ENCODE measurements at places on chromosomes 2 and 18. TPM values are rescaled to one million over a fixed set of nuclear protein-coding genes. Genes with fewer than 3 reads are reported as not detected.

DNA sequence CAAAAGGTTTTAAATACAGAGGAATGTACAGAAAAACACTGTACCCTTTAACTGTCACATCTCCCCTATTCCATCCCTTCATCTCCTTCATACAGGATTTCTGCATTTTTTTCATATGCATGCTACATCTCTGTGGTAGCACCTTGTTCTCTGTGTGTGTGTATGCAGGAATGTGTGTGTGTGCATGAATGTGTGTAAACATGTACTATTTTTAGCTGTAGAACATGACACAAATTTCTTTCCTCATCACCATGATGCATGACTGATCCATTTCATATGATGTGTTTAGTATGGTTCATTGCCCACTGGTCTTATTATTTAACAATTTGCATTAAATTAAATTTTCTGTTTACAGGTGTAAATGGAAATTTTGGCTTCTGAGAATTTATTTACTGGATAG, 21.5 kb upstream of the ZEB2 start:
- DNase-seq, result no peak

Gene ABCA12
- total RNA-seq, result under 0.01 TPM

DNA sequence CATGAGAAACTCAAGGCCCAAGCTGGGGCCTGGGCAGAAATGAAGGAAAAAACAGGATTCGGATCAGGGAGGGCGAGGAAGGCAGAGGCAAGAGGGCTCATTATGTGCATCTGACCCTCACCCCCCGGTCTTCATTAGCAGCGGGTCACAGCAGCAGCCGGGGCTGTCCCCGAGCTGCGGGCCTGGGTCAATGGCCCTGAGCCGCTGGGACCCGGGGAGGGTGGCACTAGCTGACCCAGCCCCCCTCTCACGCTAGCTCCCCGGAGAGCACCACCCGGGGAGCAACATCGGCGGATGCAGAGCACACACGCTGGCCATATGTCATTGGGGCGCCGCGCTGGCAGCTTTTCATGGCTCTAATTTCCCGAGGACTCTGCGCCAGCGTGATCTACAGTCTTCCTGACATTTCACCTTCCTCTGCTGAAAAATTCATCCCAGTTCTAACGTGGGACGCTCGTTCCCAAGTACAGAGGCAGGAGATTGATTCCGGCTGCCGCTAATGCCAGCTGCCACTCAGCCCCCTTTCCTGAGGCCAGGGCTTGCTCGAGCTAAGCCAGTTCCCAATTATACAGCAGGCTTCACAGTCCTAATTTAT, 63.7 kb downstream of the EIPR1 start:
- DNase-seq, result peak; percentile 64

Gene CHST9
- not detected for total RNA-seq

Gene PAX3
- not detected for total RNA-seq

DNA sequence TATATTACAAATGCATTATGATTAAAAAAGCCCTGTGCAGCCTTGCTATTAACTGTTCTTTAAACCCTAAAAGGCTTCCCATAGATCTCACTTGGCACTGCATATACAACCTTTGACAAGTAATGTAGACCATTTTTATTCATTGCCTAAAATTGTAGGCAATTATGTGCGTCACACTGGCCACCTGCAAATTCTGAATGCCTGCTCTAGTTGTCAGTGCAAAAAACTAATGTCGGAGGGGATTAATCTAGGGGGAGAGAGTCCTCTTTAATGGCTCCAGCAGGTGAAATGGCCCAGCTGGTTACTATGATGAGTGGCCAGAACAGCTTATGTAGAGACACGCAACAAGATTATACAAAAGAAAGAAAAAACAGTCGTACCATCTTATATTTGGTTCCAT, 123.2 kb downstream of the OLA1 start:
- no peak for DNase-seq

GRCh38 chr2:223043164-223043941, 8.6 kb upstream of the KCNE4 start:
- peak; percentile 49 for DNase-seq

Gene CD28
- total RNA-seq, result 0.20 TPM

DNA sequence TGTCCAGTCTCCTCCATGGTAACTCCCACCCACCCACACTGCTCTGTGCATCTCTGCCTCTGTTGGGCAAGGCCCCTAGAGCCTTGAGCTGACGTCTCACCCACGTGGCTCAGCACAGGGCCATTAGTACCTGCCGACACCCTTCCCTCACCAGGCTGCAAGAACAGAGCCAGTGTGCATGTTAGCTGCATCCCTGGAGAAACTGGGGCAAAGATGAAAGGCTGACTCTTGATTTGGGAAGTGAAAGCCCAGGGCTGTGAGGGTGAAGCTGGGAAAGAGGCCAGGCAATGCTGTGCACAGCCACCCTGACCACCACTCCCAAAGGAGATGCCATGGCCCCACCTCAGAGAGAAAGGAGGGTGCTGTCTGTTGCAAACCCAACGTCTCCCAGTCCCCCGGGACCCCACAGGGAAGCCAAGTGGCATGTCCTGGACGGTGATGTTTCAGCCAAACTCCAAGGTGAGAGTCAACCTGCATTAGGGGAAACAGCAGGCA, 20.0 kb upstream of the HPCAL1 start:
- DNase-seq, result no peak

Gene ANKRD30B
- total RNA-seq, result under 0.01 TPM

DNA sequence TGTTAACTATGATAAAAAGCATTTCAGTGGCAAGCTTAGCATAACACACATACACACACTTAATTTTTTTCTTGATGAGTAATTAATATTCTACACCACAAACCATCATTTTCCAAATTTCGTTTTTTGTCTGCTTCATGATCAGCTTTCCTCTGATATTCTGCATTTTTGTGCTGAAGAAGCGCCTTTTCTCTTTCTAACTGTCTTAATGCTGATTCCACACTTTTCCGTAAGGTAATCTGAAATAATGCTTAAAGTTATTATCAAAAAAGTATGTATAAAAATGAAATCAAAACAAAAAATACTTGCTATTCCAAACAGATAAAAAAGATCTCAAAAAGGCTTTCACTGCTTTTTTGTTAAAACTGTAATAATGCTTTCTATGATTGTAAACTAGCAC, 60.1 kb downstream of the SLC66A3 start:
- DNase-seq, result no peak

DNA sequence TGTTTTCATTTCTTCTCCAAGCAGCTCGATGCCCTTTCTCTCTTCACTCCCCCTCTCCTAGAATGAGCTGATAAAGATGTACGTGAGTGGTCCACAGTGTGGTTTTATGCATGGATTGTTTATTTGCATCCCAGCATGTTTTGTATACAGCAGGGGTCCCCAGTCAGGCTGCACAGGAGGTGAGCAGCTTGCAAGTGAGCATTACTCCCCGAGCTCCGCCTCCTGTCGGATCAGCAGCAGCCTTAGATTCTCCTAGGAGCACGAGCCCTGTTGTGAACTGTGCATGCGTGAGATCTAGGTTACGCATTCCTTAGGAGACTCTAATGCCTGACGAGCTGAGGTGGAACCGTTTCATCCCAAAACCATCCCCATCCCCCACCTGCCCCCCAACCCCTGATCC, 262.6 kb downstream of the AGAP1 start:
- no peak for DNase-seq

GRCh38 chr2:64699712-64700111, 46.0 kb upstream of the SERTAD2 start:
- no peak for DNase-seq

Gene STPG4
- total RNA-seq, result not detected

DNA sequence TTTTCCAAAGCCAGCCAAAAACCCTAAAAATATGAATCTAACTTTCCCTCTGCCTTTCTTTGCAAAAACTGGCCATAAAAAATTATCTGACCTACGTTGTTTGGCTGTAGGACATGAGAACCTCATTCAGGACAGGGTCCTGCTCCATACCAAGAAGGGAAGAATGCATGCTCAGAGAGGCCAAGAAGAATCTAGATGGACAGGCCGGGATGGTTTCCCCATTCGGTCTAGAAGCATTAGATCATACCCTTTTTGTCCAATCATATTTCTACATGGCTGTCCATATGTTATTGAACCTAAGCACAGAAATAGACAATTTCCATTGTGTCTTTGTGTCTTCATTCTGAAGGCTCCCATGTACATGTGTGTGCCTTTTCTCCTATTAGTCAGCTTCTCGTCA, 2120.4 kb upstream of the PIK3C3 start:
- DNase-seq, result no peak

DNA sequence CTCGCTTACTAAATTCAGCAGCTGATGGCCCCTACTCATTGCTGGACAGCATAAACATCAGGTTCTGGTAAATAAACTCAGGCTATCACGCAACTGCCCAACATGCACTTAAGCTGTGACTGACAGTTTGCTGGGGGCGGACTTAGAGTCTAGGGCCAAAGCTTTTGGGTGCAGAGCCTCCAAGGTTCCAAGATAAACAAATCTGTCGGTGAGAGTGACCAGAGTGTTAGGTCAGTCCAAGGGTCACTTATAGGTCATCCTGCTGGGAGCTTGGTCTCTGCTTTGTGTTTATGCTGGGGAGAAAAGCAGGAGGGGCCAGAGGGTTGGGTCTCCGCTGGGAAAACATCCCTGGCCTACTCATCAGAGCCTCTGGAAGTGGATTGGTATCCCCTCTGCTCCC, 188.6 kb upstream of the GATA6 start:
- no peak for DNase-seq

- DNase-seq, result no peak
Measured at GRCh38 chr18:2537296-2537695, 34.0 kb downstream of the METTL4 start.

GRCh38 chr2:26462511-26463243, 15.2 kb downstream of the OTOF start:
- peak; percentile 50 for DNase-seq

DNA sequence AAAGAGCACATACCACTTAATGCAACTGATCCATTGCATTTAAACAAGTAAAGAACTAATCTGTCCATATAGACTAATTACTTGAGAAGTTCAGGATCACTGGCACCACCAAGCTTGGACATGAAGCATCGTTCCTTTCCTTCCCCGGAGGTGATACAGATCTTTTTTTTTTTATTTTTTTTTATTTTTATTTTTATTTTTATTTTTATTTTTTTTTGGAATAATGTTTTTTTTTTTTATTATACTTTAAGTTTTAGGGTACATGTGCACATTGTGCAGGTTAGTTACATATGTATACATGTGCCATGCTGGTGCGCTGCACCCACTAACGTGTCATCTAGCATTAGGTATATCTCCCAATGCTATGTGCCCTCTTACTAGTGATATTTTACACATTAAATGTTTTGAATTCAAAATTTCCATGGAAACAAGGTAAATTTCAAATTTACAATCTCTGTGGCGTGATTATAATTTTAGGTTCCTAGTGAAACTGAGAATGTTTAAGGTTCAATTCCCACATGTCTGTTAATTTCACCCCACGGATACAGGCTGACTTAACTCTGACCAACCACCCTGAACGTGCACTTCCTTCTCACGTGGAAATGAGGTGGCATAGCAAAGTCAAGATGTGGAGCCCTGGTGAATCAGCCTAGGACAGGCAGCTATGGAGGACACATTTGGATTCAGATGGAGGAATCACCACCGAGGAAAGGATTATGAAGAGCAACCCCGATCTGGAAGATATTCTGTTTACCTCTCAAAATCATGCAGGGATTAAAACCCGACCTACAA, 101.6 kb upstream of the THOC1 start:
- no peak for DNase-seq
